ENCODE measurements at places on chromosomes 4 and X.

GRCh38 chr4:158347556-158347955 lies 137.3 kb downstream of the TMEM144 start:
- DNase-seq: no peak

DNA sequence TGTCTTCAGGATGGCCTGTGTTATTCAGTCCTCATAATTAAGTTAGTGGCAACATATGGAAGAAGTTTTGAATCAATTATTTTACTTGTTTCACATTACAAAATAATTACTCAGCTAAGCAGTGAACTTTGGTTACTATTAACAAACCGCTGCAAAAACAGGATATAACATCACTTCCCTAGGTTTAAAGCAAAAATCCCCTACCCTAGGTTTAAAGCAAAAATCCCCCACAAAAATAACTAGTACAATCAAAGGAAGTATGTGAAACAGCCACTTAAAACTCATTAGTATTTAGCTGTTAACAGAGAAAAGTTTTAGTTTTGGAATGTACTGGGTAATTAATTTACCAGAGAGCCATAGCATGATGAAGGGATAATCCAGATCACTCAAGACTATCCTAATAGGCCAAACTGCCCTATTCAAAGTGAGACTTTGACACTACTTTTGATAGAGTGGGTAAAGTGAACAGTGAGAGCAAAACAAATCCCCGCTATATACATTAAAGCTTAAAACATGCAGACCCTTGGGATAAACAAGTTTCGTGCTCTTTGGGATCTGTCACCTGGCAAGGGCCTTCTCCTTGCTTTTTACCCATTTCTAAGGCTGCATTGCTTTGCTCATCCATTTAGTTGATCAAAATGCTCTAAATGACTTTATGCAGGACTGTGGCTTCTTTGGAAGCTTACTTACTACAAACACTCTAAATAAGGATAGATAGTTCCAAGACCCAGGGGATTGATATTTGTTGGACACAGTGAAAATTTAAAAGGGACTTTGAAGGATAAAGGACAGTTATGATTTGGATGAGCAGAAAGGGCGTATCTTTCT lies 36.4 kb upstream of the GPR174 start:
- no peak for DNase-seq

DNA sequence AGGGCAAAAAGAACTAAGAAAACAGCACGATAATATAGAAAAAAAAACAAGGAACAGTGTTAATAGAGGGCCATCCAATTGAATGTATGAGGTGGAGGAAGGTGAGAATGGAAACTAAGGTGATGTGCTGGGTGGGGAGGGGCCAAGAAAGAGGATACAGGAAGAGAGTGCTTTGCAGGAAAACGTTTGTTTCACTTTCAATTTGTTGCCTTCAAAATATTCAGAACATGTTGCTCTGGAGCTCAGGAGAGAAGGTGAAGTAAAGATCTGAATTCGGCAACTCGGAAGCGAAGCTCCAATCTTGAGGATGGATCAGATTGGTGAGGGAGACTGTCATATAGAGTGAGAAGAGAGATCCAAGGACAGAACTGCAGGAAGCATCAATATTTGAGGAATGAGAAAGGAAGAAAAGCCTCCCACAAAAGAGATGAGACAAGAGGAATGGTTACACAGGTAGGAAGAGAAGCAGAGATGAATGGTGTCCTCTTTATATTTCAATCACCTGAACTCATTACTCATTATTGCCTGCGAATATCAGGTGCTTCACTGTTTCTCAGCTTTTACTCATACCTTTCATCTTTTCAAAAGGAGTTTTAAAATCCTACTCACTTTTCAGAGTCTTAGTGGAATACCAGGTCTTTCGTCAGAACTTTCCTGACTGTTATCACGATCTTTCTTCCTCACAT lies 14.7 kb upstream of the SEC24D start:
- no peak for DNase-seq

DNA sequence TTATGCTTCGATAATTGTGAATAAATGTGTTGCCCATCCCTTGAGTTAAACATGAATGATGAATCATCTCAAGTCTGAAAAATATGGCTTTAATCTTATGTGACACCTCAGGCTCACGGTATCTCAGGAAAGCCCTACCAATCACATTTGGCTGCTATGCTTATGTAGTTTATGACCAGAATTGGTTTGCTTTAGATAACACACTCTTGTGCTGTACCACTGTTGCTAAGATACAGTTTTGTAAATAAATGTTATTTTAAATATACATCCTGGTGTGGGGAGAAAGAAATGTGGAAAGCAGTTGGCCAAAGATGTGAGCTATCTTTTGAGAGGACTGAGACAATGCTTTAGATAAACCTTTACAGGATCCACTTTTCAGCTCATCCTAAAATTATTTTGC lies 63.2 kb downstream of the NPY1R start:
- DNase-seq: no peak

- DNase-seq: no peak
These were observed 75.1 kb downstream of the ADGRL3 start for GRCh38 chr4:61275241-61275640.

GRCh38 chr4:176270669-176271068 lies 1.6 kb upstream of the ASB5 start:
- DNase-seq: no peak
